Calu3 (cell line): ENCODE measurements at places on chromosomes 1 and 21. TPM values are rescaled to one million over a fixed set of nuclear protein-coding genes. Genes with fewer than 3 reads are reported as not detected.

Gene A3GALT2
- 0.61 TPM in 1 of 2 replicates, not detected in the other for total RNA-seq

DNA sequence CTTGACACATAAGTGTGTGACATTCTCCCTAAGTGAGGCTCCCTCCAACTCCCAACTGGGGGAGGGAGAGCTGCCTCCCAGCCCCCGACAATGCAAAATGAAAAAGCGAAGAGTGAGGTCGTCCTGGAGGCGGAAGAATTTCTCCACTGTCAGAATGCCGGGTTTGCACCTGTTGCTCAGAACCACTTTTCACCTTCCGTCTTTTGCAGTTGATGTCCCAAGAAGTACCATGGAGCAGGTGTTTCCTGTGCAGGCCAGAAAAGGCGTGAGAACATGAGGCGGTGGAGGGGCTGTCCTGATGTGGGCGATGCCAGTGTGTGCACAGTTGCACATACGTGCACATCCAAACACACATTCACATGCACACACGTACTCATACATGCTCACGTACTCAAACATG lies 158.6 kb upstream of the AJAP1 start:
- no peak overlapping the region for H3K27ac ChIP-seq
- H3K27me3 ChIP-seq: no peaks in the 10 kb centered on the region
- no peaks in the 10 kb centered on the region for H3K4me1 ChIP-seq
- no peaks in the 10 kb centered on the region for H3K36me3 ChIP-seq
- no peak overlapping the region for H3K4me3 ChIP-seq

Gene AKNAD1
- total RNA-seq: not detected in 2 replicates

GRCh38 chr1:187013582-187014200 lies 184.9 kb downstream of the PLA2G4A start:
- H3K27me3 ChIP-seq: no peaks in the 10 kb centered on the region
- no peak overlapping the region for H3K4me3 ChIP-seq
- H3K27ac ChIP-seq: no peak overlapping the region

DNA sequence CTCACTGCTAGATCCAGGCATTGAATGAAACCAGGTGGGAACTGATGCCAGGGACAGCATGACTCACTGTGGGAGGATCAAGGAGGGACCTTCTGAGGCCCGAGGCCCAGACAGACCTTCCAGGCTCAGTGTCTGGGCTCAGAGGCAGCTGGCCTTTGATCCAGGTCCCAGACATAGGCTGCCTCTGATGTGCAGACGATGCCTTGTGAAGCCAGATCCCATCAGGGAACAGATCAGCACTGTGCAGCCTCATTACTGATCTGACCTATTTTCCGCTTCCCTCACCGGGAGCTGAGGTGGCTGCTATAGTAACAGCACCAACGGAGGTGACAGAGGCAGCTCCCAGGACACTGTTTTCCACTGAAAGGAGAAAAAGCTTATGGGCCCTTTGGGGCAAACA lies 399.5 kb downstream of the MATN1 start:
- H3K4me3 ChIP-seq: no peak overlapping the region
- peaks cover 100% of the 10 kb centered on the region for H3K27me3 ChIP-seq
- no peaks in the 10 kb centered on the region for H3K4me1 ChIP-seq
- DNase-seq: no peak
- H3K27ac ChIP-seq: no peak overlapping the region

Gene SLC25A34
- 0.68 and 1.2 TPM in 2 replicates for total RNA-seq

- no peak overlapping the region for H3K4me3 ChIP-seq
- peaks cover 22% of the 10 kb centered on the region for H3K36me3 ChIP-seq
- no peaks in the 10 kb centered on the region for H3K27me3 ChIP-seq
These were observed 5.2 kb upstream of the ERRFI1 start for GRCh38 chr1:8031176-8031785.

Gene CELA3B
- not detected in 2 replicates for total RNA-seq

Gene NR5A2
- 6.9 and 9.5 TPM in 2 replicates for total RNA-seq
